ENCODE measurements at places on chromosomes 5 and 9.

DNA sequence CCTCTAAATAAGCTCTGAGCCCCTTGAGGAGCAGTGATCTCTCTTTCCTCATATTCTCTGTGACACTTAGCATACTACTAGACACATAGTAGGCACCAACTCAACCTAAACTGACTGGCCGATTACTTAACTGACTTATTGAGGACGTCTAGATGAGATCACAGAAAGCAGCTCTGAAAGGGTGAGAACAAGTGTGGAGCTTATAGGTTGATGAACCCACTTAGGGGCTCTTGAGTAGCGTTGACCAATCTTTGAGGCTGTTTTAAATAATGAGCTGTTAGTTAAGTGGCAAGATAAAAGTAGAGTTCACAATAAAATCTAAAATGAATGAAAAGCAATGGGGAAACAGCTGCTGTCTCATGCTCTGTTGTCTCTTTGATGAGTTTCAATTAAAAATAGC is 124.7 kb upstream of the TNPO1 start:
- no peak for DNase-seq

DNA sequence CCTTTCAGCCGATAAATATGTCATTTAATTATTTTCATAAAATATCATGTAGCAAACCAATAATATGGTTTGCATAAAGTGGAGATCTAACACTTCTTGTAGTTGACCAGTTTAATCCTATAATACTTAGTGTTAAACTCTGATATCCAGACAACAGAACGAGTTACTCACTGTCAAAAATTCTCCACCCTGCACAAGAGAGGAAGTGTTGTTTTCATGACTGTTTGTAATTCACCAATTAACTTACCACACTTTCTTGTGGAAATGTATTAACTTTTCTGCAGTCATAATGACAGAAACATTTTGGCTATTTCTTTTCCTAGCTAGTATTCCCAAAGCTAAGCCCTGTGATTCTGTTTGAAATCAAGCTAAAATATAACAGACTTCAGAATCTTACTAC is 555.3 kb upstream of the FTMT start:
- no peak for DNase-seq

GRCh38 chr5:74556631-74557595 is 83.6 kb downstream of the ENC1 start:
- DNase-seq = no peak

- DNase-seq = no peak
Observed at GRCh38 chr5:73093943-73094342, 26.4 kb upstream of the TMEM171 start.

DNA sequence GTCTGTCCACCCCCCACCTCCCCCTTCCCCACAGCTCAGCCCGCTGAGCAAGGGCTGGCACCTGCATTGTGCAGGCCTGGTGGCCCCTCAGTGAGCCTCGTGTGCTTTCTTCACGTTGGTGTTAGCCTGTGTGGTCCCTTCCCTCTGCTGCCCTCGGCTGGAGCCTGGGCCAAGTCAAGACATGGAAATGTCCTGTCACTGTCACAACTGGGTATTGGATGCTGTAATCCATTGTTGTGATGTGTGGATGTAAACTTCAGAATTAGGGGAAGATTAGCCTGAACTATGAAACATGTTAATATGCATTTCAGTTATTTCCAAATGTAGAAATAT is 103.9 kb downstream of the TRIO start:
- no peak for DNase-seq

GRCh38 chr9:112125951-112126388 is 49.1 kb downstream of the SUSD1 start:
- no peak for DNase-seq

GRCh38 chr5:116502616-116503015 is 72.0 kb downstream of the SEMA6A start:
- DNase-seq = no peak

- DNase-seq = no peak
Observed at GRCh38 chr5:568061-568781, 43.9 kb upstream of the CEP72 start.

DNA sequence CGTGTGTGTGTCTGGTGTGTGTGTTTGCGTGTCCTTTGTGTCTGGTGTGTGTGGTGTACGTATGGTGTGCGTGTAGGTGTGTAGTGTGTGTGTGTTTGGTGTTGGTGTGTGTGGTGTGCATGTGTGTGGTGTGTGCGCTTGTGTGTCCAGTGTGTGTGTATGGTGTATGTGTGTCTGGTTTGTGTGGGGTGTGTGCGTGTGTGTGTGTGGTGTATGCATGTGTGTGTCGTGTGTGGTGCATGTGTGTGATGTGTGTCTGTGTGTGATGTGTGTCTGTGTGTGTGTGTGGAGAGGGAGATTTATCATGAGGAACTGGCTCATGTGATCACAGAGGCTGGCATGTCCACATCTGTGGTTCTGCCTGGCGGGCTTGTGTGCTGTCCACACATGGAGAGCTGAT is 71.7 kb downstream of the CACNA1B start:
- DNase-seq = no peak

GRCh38 chr5:115333164-115333563 is 36.7 kb upstream of the CCDC112 start:
- no peak for DNase-seq

DNA sequence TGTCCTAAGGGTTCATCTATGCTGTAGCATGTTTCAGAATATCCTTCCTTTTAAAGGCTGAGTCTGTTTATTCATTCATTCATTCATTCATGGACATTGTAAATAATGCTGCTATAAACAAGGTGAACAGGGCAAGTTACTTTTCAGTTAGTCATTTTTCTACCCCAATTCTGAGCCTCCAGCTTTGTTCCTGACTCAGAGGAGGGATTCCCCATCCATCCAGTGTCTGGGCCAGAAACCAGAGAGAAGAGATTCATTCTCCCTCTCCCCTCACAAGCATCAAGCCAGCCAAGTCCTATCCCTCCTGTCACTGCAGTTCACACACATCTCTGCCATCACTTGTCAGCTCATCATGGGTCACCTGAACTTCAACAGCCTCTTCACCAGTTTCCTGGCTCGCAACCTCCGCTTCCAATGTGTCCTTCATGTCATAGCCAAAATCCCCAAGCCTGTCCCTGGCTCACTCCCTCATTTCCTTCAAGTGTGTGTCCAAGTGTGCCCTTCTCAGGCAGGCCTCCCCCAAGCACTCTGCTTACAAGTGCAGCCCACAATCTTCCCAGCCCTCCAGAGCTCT is 203.0 kb downstream of the TTLL11 start:
- no peak for DNase-seq

DNA sequence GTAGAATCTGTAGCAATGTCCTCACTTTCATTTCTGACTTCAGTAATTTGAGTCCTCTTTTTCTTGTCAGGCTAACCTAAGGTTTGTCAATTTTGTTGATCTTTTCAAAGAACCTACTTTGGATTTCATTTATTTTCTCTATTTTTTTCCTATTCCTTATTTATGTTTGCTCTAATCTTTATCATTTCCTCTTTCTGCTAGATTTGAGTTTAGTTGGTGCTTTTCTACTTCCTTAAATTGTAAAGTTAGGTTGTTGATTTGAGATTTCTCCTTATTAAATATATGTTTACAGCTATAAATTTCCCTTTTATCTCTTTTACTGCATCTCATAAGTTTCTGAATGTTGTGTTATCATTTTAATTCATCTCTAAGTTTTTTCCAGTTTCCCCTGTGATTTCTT is 75.1 kb upstream of the FAM120A start:
- DNase-seq = no peak

GRCh38 chr9:70816891-70817290 is 304.5 kb downstream of the TRPM3 start:
- DNase-seq = no peak

DNA sequence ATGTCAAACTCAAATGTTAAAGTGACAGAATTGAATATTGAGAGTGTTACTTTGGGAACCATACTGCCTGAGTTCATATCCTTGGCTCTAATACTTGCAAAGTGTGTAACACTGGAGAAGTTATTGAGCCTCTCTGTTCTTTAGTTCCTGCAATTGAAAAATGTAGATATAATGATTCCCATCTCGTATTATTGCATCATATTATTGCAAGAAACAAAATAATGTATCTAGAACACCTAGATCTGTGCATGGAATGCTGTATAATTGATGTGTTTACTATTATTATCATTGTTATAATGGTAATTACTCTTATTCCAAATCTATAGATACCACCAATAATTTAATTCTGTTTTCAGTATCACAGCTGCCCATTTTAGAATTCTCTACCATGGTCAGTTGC is 310.3 kb downstream of the GABRG2 start:
- DNase-seq = no peak

DNA sequence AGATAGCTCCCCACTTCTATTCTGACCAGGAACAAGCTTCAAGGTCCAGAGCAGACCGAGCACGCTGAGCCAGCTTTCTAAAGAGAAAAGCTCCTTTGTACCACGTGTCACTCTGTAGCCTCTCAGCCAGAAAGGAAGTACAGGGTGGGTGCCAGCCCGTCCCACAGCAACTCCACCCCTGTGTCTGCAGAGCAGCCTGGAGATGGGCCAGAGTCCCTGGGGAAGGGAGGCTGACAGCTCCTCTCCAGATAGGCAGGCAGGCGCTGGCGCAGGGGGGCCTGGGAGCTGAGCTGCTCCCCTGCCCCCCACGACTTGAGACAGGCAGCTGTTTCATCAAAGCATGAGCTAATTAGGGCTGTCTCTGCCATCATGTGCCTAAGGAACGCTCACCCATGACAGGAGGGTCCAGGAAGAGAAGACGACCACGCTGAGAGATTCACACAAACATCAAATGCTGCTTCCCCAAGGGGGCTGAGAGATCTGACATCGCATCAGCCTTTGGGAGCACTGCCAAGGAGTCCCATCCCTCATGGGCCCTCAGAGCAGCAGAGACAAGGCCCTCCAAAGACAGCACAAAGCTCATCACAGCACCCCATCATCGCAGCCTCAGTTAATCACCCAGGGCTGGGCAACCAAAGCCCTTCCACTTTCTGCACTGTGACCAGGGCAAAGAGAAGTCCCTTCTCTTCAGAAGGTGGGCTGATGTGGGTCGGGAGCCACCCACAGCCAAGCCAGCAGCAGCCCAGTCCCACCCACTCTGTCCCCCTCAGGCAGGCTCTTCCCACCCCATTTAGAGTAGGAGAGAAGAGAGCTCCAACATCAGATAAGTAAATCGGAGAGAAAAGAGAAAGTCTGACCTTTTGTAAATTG is 78.5 kb upstream of the LRRTM2 start:
- DNase-seq = no peak

DNA sequence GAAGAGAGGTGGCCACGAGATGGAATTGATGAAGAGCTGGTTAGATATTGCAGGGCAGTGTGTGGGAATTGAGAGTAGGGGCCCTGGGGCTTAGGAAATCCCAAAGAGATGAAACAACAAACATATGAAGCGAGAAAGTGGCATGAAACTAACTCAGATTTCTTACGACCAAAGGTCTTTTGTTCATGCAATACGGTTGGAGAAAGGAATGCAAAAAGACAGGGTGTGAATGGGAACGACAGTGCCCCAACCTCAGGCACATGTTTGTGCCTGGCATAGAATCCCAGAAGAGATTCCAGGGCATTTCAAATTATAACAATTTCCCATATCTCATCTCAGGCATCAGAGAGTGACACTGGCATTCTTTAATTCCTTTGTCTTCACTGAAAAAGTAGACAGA is 199.2 kb downstream of the ACTL7B start:
- DNase-seq = no peak

GRCh38 chr5:160268121-160268520 is 38.8 kb downstream of the FABP6 start:
- DNase-seq = no peak

DNA sequence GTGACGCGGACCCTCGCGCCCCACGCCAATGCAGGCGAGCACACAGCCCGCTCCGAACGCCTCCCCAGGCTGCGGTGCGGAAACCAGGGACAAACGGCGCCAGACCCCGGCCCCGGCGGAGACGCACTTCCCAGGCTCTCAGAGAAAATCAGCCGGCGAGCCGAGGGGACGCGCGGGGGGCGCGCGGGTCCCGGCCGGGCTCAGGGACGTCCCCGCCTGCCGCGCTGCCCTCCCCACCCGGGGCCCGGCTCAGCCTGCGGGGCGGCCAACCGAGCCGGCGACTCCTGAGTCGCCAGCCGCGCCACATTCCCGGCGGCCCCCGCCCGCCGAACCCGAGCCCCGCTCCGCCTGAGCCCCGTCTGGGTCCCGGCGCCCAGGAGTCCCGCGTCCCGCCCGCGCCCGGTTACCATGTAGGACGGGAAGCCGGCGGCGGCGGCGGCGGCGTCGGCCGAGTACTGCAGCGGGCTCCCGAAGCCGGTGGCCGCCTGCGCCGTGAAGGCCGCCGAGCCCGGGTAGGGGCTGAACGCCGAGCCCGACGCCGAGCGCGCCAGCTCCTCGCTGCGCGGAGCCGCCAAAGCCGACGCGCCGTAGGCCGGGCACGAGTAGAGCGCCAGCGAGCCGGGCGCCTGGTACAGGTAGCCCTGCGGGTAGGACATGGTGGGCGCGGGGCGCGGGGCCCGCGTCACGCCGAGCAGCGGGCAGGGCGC is 566 bp downstream of the IRX2 start:
- DNase-seq = no peak

GRCh38 chr5:41878173-41878572 is 7.9 kb upstream of the OXCT1 start:
- DNase-seq = no peak

- no peak for DNase-seq
Observed at GRCh38 chr9:137300567-137301080, 1.4 kb downstream of the NRARP start.

DNA sequence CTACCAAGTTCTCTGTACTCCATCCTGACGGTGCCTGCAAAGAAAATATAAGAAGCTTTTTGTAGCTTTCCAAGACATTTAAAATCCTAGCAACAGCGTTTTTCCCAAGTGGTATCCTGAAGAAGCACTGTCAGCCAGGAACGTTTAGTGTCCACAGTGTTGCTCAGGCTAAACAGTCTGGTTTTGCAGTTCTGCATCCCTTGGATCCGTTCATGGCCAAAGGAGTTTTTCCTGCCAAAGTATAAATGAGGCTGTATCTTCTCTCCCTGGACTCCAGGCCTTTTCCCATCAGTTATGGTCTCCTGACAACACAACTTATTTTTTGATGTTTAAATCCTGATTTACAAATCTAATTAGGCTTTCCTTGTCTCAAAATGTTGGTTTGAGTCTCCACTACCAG is 925.8 kb downstream of the TLE1 start:
- DNase-seq = no peak

DNA sequence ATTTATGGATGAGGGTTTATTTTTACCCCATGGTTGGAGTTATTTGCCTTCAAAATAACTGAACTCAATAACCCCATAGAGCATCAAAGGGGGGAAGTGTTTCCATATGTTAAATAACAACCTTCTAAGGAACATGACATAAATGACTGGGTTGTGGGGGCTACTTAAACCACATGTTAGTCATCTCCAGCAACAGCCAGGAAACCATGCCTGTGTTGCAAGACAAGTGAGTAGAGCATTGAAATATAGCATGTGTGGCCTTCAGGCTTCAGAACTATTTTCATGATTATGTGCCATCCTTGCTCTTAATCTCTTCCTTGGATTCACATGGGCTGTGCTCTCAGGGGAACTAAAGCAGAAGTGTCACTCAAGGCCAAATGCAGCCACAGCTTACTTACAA is 431.2 kb downstream of the AGTPBP1 start:
- DNase-seq = no peak

GRCh38 chr9:133742849-133743444 is 4.8 kb upstream of the SARDH start:
- DNase-seq = peak; percentile 54

GRCh38 chr9:76882686-76883085 is 23.2 kb downstream of the PRUNE2 start:
- no peak for DNase-seq

GRCh38 chr5:170783498-170784247 is at the start of gene GABRP:
Gene GABRP (plus strand): TSS chr5:170783725. CDS start chr5:170788616, 4,891 bp downstream.
- no peak for DNase-seq

- DNase-seq = no peak
Observed at GRCh38 chr9:114001410-114001685, 76.8 kb downstream of the AMBP start.

GRCh38 chr5:144469106-144469505 is 298.4 kb downstream of the KCTD16 start:
- no peak for DNase-seq
